GM23338 (cell line): ENCODE measurements at places on chromosomes 7 and 10. TPM values are rescaled to one million over a fixed set of nuclear protein-coding genes. Genes with fewer than 3 reads are reported as not detected.

Gene SPDYE8
- not detected in 2 replicates for total RNA-seq

Gene OGDHL
- total RNA-seq, result 15.5 and 17.6 TPM in 2 replicates

Gene RAB18
- 27.8 and 35.5 TPM in 2 replicates for total RNA-seq

Gene OLAH
- not detected in 2 replicates for total RNA-seq

Gene SNCG
- total RNA-seq, result 4.0 and 9.6 TPM in 2 replicates
